ENCODE measurements at places on chromosomes 1 and 21.

GRCh38 chr1:153827168-153827964, 52.2 kb downstream of the SLC27A3 start:
- no peak for DNase-seq

DNA sequence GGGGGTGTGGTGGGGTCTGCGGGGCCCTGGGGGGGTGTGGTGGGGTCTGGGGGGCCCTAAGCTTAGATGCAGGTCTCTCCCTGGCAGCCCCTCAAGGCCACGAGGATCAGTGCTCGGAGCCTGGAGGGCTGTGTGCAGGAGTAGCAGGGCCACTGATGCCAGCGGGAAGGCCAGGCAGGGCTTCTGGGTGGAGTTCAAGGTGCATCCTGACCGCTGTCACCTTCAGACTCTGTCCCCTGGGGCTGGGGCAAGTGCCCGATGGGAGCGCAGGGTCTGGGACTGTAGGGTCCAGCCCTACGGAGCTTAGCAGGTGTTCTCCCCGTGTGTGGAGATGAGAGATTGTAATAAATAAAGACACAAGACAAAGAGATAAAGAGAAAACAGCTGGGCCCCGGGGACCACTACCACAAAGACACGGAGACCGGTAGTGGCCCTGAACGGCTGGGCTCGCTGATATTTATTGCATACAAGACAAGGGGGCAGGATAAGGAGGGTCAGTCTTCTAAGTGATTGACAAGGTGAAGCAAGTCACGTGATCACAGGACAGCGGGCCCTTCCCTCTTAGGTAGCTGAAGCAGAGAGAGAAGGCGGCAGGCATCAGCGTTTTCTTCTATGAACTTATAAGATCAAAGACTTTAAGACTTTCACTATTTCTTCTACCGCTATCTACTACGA, 8.7 kb downstream of the RNF223 start:
- DNase-seq, result no peak

DNA sequence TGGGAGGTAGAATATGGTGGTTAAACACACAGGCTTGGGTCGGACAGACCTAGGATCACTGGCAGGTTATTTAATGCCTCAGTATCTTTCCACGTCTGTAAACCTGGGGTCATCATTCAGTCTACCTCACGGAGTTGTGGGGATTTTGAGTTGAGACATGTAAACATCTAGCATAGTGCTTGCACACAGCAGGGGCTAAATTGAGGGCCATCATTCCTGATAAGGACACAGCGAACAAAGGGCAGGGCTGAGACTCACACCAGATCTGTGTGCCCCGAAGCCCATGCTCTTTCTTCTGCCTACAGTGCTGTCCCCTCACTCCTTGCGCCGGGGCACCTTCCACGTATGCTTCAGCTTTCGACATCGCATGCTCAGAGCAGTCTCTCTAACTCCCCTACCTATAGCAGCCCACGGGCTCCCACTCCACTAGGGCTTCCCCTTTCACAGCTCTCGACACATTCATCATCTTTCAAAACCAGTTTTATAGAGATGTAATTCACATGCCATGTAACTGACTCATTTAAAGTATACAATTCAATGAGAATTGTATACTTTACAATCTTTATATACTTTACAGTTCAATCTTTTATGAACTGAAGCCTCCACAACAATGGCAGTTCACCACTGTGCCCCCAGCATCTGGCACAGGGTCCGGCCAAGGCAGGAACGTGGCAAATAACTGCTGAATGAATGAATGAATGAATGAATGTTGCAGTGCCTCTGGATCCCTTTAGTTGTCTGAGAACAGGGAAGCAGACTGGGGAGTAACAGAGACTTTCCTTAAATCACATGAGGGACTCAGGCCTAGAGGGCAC, 48.0 kb downstream of the GPR161 start:
- no peak for DNase-seq

GRCh38 chr1:114462341-114462740, 48.7 kb downstream of the TRIM33 start:
- no peak for DNase-seq

GRCh38 chr1:230061801-230062200, 5.2 kb upstream of the GALNT2 start:
- DNase-seq, result no peak
